ENCODE measurements at places on chromosomes 7 and 10. TPM values are rescaled to one million over a fixed set of nuclear protein-coding genes. Genes with fewer than 3 reads are reported as not detected.

CTBP2 gene
- 0.74 TPM for total RNA-seq

DNA sequence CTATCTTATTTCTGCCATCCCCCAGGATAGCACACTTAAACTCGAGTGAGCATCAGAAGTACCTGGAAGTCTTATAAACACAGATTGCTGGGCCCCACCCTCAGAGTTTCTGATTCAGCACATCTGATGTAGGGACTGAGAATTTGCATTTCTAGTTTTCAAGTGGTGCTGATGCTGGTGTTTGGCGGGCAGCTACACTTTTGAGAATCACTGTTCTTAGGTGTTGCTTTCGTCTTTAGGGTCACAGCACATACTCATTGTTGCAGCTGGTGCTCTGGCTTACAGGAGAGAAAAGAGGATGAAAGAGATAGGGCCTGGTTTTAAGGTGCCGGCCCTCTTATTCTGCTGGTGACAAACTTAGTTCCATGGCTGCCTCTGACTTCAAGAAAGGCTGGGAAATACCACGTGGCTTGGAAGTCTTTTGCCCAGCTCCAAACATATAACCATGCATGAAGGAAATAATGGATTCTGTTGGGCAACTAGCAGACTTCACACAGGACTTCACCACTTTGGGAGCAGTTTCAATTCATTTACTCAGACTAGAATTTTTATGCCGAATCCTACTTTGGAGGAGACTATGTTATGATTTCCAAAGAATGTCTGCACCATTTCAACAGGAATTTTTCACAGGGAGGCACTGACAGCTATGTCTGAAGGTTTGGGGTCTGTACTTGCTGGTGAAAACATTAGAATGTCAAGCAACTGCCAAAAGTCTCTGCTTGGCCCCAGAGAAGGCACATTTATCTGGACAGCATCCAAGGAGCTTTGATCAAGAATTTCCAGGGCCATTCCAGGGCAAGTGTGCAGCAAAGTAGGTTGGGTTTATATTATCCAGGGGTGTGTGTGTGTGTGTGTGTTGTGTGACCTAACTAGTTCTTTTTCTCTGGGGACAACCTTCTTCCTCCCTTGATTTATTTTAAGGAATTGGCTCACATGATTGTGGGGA is 6.9 kb upstream of the MINDY4 start:
- H3K4me1 ChIP-seq: no peaks in the 10 kb centered on the region
- no peak overlapping the region for H3K4me3 ChIP-seq
- H3K36me3 ChIP-seq: no peaks in the 10 kb centered on the region
- peak; percentile 14 for ATAC-seq

- no peaks in the 10 kb centered on the region for H3K36me3 ChIP-seq
- no peak overlapping the region for H3K27ac ChIP-seq
- ATAC-seq: no peak
- H3K27me3 ChIP-seq: no peaks in the 10 kb centered on the region
- H3K4me1 ChIP-seq: no peaks in the 10 kb centered on the region
These were observed 31.8 kb upstream of the VCL start for GRCh38 chr10:73965890-73966768.

PRF1 gene
- total RNA-seq: 28.5 TPM

PRKG1 gene
- 0.42 TPM for total RNA-seq

DNA sequence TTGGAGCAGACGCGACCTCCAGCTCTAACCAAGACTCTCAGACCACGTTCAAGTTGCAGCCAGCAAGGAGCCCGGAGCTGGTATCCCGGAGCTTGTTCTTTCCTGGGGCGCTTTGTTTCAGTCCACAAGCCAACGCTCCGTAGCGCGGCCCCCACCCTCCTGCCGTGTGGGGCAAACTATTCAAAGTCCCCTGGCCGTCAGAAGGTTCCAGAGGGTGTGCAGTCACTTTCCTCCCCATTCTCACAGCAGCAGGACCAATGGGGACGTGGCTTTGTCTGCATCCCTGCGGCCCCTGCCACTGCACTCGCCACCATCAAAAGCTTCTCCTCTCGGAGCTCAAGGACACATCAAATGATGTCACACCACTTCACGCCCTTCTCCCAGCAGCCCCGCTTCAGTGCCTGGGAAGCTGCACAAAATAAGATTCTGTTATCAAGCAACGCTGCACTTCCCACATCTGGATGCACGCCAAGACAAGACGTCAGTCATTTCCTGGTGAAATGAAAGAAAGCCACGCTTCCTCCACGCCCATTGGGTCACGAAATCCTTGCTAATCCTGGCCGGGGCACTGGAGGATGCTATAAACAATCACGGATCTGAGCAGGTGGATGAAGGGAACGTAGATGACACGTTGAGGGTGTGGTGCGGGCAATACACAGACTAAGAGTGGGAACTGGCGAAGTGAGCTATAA is 348.2 kb downstream of the PTPRN2 start:
- ATAC-seq: no peak
- H3K27me3 ChIP-seq: peaks cover 7% of the 10 kb centered on the region
- H3K36me3 ChIP-seq: no peaks in the 10 kb centered on the region
- H3K4me1 ChIP-seq: no peaks in the 10 kb centered on the region
- no peak overlapping the region for H3K4me3 ChIP-seq

DNA sequence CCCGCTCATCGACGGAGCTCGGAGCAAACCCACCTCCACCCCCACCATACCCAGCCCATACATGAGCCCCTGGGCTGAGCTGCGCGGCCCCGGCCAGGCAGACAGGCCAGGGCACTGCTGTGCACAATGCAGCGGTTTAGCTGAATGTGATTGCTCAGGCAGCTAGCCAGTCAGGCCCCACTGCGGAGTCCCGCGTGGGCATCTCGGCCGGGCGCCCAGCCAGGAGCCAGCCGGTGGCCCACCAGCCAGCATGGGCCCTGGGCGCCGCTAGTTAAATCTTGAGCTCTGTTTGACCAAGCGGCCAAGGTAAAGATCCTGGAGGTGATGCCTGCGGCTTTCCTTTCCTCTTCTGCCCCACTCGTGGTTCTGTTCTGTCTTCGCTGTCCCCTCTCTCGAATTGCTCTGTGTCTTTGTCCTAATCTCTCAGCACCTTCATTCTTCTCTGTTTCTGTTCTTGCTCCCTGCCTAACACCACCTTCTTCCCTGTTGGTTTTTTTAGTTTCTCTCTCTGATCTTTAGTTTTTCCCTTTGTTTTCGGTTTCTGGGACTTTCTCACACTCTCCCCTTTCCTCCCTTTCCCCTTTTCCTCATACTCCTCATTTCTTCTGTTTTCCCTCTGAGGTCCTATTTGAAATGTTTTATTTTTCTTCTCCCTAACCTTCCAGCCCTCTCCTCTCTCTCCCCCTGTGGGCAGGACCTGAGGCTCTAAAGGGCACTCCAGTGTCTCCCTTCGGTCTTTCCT is 6.6 kb downstream of the UFSP1 start:
- no peaks in the 10 kb centered on the region for H3K27me3 ChIP-seq

GRCh38 chr10:77417359-77417758 is 220.2 kb downstream of the KCNMA1 start:
- peaks cover 7% of the 10 kb centered on the region for H3K27me3 ChIP-seq
- no peak overlapping the region for H3K27ac ChIP-seq
- ATAC-seq: no peak
- no peaks in the 10 kb centered on the region for H3K36me3 ChIP-seq
- H3K4me1 ChIP-seq: no peaks in the 10 kb centered on the region

NEUROG3 gene
- total RNA-seq: 0.78 TPM
